Activated naive CD8-positive, alpha-beta T cell treated with anti-CD3 and anti-CD28 coated beads, Interleukin-2, amount 10 ng/mL, durations not matched to agents 7 days and 5 days (primary cell): ENCODE measurements at places on chromosomes 5 and 9.

DNA sequence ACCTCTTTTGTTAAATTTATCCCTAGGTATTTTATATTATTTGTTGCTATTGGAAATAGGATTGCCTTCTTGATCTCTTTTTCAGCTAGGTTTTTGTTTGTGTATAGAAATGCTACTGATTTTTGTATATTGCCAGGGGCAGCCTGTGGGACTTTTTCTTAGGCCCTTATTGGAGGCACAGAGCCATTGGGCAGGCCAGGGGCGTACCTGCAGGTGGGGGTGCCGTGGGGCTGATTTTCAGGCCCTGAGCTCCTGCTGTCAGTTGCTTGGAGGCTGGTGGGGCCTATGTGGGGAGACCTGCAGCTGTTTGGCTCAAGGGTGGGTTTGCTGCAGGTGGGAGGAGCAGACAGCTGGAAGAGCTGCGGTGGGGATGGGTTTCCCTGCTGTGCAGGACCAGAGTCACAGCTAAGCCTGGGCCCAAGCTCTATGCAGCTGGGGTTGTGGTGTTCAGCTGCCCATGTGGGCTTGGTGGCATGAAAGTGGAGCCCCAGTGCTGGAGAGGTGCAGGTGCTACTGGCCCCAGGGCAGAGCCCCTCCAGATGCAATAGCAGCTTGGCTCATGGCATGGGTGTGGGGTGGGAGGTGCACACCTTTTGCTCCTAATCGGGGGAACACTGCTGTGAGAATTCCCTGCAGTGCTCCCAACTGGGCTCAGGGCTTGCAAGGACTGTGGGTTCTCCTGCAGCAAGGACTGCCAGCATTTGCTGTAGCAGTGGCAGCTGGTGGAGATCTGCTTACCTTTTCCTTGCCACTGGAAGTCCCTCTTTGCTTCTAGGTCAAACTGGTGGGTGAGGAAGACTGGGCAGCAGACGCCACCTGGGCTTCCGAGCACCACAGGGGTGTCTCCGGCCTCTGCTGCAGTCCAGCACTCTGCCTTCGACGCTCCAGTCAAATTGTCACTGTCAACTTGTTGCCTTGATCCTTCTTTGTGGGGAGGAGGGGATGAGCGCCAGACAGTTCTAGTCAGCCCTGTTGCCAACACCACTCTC, 7.6 kb upstream of the CLPTM1L start:
- DNase-seq, result no peak

- no peak for DNase-seq
Measured at GRCh38 chr5:96885518-96886338, 9.4 kb downstream of the ERAP2 start.

- DNase-seq, result no peak
Measured at GRCh38 chr9:92440751-92441046, 16.4 kb upstream of the OMD start.

DNA sequence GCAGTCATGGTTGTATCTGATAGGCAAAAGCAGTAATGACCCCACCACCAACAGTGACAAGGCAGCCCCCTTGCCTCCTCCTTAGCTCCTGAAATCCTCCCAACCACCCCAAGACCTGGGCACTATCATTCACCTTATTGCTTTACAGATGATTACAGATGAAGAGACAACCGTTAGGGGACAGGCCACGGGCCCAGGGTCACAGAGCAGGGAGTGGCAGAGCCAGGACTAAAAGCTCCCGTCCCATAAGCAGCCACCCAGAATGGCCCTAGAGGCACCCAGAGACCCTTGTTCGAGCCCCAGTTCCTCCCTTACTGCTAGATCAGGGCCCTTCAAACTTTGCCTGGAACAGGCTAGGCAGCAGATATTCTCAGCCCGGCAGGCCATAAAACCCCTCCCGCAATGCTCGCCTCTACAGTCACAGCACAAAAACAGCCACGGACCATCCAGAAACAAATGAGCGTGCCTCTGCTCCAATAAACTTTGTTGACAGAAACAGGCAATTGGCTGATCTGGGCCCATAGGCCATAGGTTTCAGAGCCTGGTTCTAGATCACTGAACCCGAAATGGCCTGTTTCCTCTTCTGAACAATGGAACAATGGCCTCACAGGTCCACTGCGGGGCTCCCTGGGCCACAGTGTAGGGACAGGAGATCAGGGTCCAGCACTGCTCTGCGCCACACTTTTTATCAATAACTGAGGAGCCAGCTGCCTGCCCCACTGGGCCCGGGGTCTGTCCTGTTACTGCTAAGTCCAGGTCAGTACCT, 67.0 kb downstream of the LRSAM1 start:
- no peak for DNase-seq

DNA sequence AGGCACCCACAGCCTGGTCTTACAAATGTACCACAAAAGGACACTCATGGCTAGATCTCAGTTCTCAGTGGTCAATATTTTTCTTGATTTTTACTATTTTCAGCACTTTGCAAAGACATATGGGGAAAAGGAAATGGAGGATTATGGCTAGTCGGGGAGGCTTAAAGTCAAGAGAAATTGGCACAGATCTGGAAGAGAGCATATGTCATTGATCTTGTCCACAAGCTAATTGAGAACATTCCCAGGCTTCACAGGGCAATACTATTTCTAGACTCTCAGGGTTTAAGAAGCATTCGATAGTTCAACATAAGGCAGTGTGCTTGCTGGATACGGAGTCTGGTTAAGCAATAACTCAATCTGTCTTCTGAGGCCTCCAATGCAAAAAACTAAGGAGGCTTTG, 285.8 kb downstream of the ZNF608 start:
- DNase-seq, result no peak

DNA sequence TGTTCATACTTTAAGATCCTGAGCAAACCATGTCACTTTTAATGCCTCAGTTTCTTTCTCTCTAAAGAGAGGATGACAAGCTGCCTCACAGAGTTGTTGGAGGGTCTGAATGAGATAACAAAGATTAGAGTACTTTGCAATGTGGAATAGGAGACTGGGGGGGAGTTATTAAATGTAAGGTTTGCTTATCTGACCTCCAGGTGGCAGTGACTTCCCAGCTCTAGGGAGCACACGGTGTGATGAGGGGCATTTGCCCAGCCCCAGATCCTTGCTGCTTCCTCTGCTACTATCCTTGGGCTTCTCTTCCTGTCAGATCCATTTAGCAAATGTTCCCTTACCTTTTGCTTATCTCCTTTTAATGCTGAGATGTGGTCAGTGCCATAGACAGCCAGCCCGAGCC, 30.7 kb downstream of the ENHO start:
- DNase-seq, result no peak

- no peak for DNase-seq
Measured at GRCh38 chr9:110960288-110960687, 78.0 kb downstream of the LPAR1 start.

GRCh38 chr9:128633057-128633456, 23.6 kb downstream of the DYNC2I2 start:
- no peak for DNase-seq

DNA sequence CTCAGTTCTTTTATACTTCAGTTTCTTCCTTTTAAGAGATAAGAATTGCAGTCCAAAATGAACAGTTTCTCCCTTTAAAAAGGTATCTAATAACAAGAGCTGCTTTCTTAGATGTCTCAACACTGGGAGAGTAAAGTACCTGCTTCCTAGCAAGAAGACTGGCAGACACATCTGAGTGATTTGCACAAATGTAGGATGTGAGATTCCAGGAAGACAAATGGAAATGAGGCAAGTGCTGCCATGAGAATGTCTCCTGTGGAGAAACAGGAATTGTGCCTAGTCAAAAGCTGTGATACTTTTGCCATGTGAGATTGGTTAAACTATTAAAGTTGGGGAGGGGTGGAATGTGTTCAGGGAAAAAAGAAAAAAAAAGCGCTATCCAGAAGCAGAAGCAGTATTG, 159.1 kb downstream of the HTR1A start:
- DNase-seq, result no peak

DNA sequence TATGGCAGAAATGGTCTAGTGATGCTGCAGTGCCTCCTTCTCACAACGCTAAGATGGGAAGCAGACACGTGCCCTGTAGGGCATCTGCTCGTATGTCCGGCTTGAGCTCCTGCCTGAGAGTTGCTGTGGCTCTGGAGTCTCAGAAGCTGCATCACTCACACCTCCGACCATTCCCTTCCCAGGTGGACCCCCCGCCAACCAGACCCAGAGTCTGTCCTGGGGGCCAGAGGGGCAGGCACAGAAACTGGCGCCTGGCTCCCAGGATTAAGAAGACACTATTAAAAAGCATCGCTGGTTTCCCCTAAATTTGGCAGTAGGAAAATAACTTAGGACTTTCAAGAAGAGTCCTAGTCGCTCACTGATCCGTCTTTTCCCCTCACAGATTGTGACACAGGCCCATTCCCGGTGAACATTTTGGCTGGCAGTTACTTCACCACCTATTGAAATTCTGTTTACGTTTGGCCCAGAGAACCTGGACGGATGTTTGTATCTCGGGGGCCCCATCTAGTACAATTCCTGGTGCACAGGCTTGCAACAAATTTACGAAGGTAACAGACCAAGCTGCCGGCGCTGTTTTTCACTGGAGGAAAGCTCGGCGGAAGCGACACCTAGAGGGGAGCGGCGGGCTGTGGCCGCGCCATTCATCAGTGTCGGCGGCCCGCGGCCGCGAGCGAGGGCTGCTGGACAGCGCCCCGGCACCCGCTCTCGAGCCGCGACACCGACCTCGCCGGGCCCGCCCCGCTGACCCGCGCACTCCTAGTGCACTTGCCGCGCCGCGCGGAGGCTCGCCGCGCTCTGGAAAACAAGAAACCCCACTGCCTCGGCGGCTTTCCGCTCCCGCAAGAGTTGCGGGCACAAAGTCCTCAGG, 1.6 kb downstream of the FSTL4 start:
- DNase-seq, result peak; percentile 67

DNA sequence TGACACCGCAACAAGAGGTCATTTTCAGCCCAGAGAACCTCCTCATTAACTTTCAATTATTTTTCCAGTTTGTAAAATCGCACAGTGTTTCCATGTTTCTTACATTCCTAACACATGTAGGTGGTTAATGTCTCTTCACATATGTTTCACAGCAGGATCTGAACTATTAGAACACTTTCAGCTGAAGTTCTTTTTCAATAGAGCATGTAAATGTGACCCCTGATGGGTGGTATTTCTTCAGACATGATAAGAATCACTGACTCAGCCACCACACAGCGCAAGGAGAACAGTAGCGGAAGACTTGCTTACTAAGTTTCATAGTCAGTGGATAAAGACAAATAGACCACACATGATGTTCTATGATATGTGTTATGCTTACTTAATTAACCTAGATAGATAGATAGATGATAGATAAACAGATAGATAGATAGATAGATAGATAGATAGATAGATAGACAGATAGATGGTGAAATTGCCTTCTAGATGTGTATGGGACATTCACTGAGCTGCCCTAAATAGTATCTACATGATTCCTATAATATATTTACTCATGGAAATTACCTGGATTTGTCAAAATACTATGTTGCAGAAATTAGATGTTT, 1992.1 kb upstream of the NUDT12 start:
- no peak for DNase-seq

DNA sequence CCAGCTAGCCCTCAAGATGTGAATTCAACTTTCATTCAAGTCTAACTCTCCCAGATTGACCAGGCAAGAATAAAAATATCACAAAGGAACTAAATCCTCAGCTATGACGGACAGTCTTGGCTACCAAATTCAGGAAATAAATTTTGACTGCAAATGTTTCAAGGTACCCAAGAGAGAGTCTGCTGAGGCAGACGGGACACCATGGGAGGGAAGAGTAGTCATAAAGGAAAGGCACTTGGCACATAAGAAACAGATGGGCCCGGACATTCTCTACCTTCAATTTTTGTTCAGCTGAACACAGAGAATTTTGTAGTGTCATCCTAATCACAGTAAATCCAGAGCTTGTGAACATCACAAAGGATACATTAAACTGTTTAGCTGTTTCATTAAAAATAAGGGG, 390.0 kb downstream of the DTWD2 start:
- DNase-seq, result no peak

- no peak for DNase-seq
Measured at GRCh38 chr5:26666371-26666770, 372.0 kb downstream of the CDH9 start.

DNA sequence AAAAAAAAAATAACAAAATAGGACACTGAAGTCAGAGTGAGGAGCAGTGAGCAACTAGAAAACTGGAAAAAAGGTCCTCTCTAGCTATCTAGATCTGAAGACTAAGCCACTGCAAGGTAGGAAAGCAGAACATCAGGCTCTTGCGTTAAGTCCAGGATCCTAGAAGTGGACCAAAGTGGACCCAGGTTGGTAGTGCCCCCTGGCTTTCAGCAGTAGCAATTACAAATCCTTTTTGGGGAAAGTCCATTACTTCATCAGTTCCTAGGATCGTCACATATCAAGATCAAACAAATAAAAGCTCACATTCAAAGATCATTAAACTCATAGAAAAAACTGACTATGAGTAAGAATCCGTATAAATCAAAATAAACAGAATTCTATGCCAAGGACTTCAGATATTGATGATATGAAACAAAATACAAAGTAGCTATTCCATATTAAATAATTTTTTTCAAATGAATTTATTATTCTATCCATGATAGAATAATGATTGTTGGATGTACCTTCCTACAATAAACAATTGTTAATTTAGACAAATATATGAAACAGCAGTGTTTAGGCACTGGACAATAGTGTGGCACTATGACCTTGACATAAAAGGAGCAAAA, 6.5 kb upstream of the RICTOR start:
- DNase-seq, result no peak

- DNase-seq, result no peak
Measured at GRCh38 chr5:9202636-9203035, 343.2 kb downstream of the SEMA5A start.

DNA sequence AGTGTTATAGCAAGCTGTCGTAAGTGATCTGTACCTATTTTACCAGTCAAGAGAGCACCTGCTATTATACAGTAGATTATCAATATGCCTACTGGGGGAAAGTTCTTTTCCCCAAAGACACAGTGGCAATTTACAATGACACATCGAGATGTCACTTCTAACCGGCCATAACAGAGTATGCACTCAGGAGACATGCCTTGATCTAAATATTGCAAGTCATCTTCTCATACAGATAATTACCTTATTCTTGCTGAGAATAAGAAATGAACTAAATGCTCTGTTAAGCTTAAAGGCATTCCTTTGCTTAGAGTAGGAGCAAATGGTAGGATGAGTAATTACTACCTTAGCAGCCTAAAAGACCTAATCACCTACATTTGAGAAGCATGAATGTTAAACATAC, 71.6 kb downstream of the PKD2L2 start:
- DNase-seq, result no peak
